NCI-H2081 treated with DMSO at 0.1 percent for 48 hours (cell line): ENCODE measurements at places on chromosomes 2 and 18.

DNA sequence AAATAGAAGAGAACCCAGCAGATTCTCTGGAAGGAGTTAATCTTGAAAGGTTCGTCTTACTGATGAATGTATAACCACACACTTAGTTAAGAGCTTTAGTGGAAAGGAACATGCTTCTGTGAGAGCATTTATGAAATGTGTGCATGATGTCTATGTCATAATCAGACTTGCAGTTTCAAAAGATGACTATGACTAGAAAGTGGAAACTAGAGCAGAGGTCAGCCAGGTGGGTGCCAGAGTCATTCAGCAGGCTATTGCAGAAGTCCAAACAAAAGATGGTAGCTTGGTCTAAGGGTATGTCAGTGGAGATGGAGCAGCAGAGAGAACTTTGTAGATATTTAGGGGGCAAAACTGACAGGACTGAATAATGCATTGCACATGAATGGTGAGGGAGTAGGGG is 825.8 kb downstream of the DCC start:
- DNase-seq, result no peak

GRCh38 chr2:160332318-160332717 is 132.2 kb upstream of the ITGB6 start:
- DNase-seq, result no peak

DNA sequence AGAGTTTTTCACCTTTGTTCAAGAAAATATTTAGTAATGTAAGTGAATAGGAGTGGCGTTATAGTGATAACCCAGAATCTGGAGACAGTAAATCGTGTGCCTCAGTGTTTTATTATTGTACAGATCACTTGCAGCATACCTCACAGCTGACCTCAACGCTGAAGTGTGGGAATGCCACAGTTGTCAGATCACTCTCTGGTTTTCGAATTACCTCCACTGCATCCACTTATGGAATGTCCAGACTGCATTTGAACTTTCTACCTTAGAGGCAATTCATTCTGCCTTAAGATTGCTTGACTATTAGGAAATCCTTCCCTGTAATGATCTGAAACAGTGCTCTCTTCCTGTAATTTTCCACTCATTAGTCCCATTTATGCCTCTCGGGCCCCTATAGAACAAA is 164.5 kb upstream of the ALPP start:
- DNase-seq, result no peak

- peak; percentile 66 for DNase-seq
These were observed 1723.5 kb upstream of the LRRTM1 start for GRCh38 chr2:82027921-82028615.

DNA sequence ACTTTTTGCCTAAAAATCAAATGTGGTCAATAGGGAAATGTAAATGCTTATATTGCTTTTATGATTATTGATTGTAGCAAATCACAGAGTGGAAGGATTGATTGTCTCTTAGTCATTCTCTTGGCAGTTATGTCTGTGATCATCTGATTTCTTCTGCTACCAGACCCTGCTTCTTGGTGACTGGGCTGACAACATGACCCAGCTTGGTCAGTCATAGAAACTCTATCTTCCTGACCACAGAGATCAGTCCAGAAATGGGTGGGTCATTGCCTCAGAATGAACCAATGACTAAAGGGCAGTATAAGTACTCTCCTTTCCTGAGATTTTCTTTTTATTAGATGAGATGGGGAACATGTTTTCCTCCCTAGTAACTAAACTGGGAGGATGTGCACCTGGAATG is 87.6 kb downstream of the MAIP1 start:
- no peak for DNase-seq

- no peak for DNase-seq
These were observed 157.6 kb upstream of the NRP2 start for GRCh38 chr2:205524656-205525055.

DNA sequence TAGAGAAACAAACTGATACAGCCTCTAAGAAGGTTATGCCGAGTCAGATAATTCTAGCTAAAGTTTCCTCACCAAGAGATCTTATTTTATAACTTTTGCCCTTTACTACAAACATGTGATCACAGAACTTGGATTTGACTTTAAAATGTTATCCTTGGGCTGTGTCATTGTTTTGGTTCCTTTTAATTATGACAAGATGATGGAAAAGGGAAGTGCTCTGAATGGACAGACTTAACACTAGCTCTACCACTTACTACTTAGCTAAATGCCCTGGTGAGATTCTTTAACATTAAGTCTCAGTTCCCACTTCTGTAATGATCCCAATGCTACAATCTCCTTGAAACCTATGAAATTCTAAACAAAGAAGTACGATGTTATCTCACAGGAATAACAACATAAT is 69.9 kb downstream of the RTTN start:
- no peak for DNase-seq
